ENCODE measurements at places on chromosomes 16 and 17.

- no peak for DNase-seq
Measured at GRCh38 chr16:86628614-86629013, 50.3 kb downstream of the FOXL1 start.

GRCh38 chr16:11312718-11313492 is 31.8 kb upstream of the PRM1 start:
- peak; percentile 86 for DNase-seq

DNA sequence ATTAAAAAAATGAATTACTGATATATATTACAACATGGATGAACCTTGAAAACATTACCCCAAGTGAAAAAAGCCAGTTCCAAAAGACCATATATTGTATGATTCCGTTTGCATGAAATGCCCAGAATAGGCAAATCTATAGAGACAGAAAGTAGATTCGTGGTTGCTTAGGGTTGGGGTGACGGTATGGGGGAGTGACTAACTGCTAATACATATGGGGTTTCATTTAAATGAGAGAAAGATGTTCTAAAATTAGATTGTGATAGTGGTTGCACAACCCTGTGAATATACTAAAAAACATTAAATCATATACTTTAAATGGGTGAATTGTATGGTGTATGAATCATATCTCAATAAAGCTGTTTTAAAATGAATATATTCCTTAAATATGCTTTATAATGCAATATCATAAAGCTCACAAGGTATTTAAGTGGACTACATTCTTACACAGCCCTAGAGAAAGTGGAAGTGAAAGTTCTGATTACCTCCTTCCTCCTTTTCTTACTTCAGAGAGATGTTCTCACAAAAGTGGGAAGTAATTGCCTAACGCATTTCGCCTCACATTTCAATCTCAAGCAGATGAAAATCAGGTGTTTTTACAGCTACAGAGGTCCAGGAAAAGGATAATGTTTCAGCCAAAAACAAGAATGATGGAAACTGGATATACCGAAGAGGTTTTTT is 142.7 kb upstream of the GNAO1 start:
- DNase-seq, result no peak

GRCh38 chr17:10612957-10613744 is 44.0 kb downstream of the MYH3 start:
- peak; percentile 26 for DNase-seq

DNA sequence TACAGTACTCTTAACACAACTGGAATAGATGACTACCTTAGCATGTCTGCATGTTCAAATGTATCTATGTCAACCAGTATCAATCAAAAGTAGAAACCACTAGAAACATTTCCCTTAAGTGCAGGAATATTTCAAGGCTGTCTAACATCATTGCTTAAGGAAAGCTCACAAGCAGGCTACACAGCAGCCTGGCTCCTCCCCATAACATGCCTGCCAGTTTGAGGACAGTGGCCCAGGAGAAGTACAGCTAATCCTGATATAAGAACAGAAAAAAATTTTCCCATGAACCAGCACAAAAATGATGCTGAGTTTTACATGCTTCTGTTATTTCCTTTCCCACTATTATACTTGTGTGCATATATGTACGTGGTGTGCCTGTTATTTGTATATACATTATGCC is 175.1 kb downstream of the MYO1D start:
- no peak for DNase-seq

DNA sequence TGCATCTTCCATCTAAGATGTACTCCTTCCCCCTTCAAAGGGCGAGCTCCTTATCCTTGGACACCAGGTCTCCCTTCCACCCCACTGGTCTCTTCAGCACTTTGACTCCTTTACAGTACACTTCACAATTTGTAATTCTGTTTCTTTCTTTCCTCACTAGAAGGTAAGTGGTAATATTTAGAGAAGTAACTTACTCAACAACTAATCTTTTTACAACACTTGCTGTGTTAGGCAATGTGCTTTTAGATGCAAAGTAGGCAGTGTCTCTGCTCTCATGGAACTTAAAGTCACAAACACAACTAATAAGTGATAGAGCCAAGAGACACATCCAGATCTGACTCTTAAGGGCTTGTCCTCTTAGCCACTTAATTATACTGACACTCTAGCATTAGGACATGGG is 6.4 kb downstream of the SIAH1 start:
- DNase-seq, result no peak

- DNase-seq, result no peak
Measured at GRCh38 chr17:43809121-43809520, 23.8 kb downstream of the MPP3 start.

DNA sequence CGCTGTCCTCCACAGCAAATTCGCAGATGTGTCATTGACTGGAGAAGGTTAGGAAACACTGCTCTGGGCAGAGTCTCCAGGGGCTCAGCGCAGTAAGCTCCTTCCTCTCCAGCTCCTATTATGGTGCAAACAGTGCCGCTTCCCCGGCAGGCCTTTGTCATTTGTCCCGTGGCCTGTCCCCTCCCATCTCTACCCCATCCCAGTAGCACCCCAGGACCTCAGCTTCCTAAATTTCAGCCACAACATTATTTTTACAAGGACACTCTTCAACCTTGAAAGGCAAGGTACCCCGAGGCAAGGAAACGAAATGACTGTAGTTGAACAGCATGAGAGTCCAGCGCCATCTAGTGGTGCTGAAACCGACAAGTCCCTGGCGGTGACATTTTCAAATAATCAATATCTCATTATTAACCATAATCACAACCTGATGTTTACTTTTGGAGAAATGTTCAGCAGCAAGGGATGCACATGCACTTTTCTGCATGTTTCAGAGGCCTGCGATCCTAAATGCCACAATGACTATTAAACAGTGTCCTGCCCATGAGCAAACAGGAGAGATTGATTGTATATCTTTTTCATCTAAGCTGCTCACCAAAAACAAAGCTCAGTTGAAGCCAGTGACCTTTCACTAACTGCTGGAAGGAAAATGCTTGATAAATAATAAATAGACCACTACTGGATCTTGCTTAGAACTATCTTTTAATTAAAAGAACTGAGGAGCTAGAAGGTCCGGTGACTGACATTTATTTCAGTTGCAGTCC is 16.5 kb downstream of the MRPS23 start:
- peak; percentile 86 for DNase-seq

DNA sequence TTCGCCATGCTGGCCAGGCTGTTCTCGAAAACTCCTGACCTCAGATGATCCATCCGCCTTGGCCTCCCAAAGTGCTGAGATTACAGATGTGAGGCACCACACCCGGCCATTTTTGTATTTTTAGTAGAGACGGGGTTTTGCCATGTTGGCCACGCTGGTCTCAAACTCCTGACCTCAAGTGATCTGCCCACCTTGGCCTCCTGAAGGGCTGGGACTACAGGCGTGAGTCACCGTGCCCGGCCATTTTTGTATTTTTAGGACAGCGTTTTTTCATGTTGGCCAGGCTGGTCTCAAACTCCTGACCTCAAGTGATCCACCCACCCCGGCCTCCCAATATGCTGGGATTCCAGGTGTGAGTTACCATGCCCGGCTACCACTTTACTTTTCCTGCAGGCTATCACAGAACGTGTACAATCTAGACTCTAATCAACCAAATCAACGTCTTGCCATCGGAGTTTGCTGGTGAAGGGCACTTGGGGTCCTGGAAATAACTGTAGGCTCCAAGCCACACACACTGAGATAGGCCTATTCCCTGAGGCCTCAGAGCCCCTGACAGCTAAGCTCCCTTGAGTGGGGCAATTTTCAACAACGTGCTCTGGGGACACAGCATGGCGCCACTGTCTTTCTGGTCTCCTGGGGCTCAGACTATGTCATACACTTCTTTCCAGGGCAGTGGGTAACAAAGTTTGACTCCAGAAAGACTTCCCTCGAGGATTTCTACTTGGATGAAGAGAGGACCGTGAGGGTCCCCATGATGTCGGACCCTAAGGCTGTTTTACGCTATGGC is 12.7 kb downstream of the SERPINF1 start:
- no peak for DNase-seq

- DNase-seq, result no peak
Measured at GRCh38 chr16:64440421-64440831, 681.4 kb downstream of the CDH11 start.

GRCh38 chr17:69597898-69598692 is 183.6 kb downstream of the MAP2K6 start:
- DNase-seq, result no peak

DNA sequence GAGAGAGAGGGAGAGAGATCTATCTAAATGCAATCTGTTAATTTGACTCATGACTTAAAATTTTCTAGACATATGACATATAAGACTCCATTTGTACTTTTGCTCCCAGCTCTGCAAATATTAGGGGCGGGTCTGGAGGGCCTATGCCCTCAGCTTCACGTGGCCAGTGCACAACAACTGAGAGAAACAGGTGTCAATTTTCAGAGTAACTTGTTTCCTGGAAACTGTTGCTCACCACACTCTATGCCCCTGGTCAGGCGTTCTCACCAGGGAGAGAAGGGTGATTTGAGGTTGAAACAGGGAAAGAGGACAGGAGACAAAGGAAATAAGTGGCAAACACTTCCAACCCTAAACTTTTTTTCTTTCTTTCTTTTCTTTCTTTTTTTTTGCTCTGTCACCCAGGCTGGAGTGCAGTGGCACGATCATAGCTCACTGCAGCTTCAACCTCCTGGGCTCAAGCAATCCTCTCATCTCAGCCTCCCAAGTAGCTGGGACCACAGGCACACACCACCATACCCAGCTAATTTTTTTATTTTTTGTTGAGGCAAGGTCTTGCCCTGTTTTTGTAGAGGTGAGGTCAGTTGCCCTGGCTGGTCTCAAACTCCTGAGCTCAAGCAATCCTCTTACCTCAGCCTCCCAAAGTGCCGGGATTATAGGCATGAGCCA is 270.0 kb downstream of the SLC39A11 start:
- no peak for DNase-seq

DNA sequence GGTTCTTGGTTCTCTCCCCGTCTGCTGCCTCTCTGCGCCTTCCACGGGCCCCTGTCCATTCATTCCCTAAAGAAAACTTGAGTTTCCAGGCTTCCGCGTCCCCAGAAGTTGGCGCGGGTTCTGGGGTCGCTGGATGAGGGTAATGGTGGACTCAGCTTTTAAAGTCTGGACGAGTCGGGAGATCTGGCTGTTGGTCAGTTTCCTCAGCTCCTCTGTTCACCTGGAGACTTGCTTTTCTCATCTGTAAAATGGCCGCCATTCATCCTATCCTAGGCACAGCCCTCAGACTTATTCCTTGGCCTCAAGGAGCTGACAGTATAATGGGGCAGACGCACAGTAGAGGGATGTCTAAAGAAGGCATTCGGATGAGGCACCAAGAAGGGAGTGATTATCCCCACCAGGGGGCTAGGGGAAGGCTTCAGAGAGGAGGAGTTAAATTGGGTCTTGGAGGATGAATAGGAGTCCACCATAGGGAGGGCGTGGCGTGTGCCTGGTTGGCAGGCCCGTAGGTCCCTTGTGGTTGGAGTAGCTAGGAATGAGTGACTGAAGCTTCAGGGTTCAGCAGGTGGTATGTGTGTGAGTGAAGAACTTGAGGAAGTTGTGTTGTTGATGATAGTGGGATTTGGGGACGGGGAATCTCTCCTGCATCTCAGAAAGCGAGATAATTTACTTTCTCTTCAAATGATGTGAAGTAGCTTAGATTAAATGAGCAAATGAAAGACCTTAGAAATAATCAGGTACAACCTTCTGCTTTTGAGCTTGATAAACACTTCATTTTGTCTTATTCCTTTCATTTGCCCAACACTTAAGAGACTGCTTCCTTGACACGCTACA is 652 bp downstream of the VPS35L start:
- DNase-seq, result peak; percentile 98

GRCh38 chr16:29699324-29700219 is 20.6 kb downstream of the QPRT start:
- no peak for DNase-seq

DNA sequence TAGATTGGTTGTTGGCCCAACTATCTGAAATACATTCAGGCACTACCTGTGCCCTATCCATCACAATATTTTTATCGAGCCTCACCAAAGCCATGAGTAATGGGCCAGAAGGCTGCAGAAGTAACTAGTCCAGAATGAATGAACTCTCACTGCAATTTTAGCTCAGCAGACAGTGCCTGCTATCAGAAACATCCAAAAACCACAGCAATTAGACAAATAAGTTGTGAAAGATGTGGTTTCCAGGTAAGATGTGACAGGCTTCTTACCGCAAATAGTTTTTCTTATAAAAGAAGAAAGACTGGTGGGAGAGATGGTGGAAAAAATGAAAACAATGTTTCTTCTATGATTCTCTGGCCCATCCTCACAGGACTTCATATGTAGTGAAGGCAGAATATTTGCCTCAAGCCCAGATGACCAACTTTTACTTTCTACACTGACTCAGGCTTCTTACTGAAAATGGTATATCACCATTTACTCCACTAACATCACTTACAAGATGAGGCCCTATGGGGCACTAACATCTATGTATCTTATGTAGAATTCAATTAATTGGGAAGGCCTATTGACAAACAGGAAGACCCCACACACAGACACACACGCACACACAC is 9.8 kb upstream of the RFFL start:
- no peak for DNase-seq
